Uterus (tissue), 4 donors: ENCODE measurements at places on chromosomes 5 and 9. TPM values are rescaled to one million over a fixed set of nuclear protein-coding genes. Genes with fewer than 3 reads are reported as not detected.

Gene CDKN2B-AS1
- 0.29 TPM for total RNA-seq

Gene OR1Q1
- total RNA-seq, result not detected

Gene NR4A3
- total RNA-seq, result 1.1 TPM

Gene FOXD4L4
- total RNA-seq, result 0.35 TPM

Gene GLRA1
- not detected for total RNA-seq

Gene C9orf153
- 1.5 TPM for total RNA-seq

Gene GALNT12
- total RNA-seq, result 2.5 TPM

DNA sequence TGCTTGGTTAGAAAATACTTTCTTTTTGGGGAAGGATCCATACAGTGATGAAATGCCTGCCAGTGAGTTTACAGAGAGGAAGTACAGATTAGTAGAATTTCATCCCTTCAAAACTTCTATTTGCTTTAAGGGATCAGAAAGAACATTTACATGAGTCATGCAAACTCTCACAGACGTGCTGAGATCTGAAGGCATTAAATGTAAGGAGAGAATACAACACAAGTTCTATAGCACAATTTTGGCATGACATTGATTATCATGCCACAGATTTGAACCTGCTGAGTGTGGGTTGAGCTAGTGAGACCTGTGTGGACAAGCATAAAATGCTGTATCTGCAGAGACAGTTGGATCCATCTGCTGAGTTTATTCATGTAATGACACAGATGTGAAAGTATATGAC is 613.6 kb upstream of the SEMA6A start:
- DNase-seq, result no peak

- no peak for DNase-seq
These were observed 143.4 kb downstream of the HINT1 start for GRCh38 chr5:131021646-131022045.

- DNase-seq, result no peak
These were observed 230.3 kb upstream of the ZNF462 start for GRCh38 chr9:106632621-106633020.

- DNase-seq, result no peak
These were observed 18.0 kb upstream of the ATP10B start for GRCh38 chr5:160869989-160870521.

GRCh38 chr5:54607006-54607405 is 89.4 kb downstream of the SNX18 start:
- no peak for DNase-seq

DNA sequence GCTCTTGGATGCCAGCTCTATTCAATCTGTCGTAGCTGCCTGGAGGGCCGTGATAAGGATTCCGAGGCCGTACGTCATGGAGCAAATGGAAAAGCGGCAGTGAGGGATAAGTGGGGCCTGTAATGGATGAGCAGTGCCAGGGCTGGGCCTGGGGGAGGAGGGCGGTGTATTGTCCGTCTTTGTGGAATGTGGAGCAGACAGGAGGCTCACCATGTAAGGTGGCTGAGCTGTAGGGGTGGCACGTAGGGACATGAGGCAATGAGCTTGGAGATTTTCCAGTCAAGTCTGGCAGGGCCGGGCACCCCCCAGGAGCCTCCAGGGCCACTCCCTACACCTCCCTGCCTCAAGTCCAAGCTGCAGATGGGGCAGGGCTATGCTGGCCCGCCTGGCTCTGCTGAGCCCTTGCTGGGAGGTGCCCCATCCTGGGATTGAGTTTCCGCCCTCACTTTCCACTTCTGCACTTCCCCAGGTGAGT is 29.2 kb downstream of the NCS1 start:
- DNase-seq, result no peak

DNA sequence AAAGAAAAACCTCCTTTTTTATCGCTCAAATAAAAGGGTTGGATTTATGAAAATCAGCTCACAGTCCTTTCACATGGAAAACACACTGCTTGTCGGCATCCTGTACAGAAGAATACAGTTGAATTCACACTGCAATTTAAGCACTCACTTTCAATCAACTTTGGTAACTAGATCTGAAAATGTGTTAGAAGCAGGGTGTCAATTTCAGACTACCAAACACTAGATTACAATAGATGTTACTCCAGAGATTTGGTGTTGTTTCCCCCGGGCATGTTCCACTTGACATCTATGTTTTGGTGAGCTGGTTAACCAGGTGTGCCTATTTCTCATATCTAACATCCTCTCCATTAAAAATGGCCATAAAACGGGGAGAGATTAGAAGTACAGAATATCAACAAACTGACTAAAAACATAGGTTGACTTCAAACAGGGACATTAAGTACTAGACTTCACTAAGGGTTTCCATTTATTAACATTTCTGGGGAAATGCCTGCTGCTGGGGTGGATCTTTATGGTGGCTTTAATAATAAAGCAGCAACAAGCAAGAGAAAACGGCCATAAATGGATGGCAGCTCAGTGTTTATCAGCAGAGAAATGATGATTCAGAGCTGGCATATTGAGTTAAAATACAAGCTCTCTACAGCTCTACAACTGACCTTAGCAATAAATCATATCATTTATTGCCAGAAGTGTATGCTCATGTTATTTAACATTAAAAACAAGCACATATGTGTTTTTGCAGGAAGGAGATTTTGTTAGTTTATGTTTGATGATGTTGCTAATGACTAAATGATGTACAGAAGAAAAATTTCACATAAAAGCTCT is 158.8 kb downstream of the SLF1 start:
- DNase-seq, result no peak

DNA sequence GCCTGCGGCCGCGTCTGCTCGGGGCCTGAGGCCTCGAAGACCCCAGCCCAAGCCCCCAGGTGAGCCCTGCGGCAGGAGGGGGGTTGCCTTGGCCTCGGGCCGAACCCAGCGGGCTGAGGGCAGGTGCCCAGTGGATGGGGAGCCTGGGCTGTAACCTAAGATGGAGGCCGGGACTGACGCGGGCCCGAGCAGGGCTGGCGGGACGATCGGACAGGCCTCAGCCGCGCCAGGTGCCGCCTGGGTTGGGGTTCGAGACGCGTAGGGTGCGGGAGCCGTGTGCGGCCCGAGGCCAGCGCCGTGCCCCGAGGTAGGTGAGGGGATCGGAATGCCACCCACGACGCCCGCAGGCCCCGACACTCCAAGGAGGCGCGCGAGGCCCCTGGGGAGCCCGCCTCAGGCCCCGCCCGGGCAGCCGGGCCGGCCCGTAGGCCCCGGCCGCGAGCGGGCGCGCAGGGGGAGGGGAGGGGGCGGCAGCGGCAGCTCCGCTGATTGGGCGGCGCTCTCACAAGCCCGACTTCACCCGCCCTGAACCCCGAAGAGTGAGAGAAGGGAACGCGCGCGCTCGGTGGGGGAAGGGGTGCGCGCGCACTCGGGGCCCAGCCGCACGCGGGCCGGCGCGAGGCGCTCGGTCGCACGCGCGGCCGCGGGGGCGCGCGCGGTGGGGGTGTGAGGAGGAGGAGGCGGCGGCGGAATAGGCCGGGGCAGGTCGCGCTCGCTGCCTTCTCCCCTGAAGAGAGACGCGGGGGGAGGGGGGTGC is at the start of gene NSD1:
Gene NSD1, plus strand, starts transcription at position 678 of the 757 bp plus-strand sequence. CDS start 1,331 bp downstream, outside the sequence.
- peak; percentile 94 for DNase-seq

- DNase-seq, result peak; percentile 93
These were observed 10.2 kb upstream of the LCP2 start for GRCh38 chr5:170307575-170308465.

DNA sequence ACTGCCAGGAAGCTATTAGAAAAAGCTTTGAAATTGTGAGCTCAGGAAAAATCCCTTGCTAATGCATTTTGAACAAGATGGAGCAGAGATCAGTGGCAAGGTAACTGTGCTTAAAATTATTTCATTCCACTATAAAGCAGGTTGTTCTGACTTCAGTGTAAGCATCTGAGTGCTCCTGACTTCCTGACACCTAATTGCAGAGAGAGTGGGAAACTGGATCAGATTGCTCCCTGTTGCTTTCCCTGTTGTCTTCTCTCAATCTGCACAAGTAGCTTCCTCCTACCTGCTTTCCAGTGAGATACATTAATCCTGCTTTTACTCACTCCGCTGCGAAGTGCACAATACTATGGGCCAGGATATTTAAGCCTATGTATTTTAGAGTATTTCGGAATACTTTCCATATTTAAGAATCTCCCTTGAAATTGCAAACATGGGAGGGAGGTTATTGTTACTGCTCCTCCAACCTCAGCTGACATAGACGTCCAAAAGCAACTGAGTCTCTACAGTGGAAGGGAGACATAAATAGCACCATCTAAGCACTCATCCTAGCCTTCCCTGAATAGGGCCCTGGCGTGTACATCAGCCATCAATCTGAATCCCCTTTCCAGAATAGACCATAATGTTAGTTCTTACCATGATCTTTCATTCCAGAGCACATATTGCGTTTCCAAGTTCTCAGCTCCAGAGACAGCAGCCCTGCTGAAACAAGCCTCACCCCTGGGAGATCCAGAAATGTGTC is 178.8 kb downstream of the PAM start:
- no peak for DNase-seq

- DNase-seq, result no peak
These were observed 636.2 kb upstream of the ST8SIA4 start for GRCh38 chr5:101539315-101539714.

DNA sequence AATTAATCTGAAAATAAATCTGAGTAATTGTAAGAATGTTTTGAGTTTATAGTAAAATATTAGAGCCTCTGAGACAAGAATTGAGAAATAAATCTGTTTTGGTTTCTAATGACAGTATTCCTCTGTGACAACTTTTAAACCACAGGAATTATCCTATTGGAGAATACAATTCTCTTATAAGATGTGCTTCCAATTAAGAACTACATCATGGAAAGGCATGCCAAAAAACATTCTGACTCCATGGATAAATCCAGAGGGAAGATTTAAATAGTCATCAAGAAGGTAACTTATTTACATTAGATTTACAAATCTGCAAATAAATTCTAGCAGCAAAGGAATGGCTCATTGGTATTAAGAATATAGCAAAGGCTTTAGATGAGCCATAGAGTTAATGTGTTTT is 178.3 kb upstream of the ACOT12 start:
- no peak for DNase-seq

GRCh38 chr5:1901061-1901460 is 18.3 kb upstream of the IRX4 start:
- DNase-seq, result no peak

GRCh38 chr9:36444203-36444602 is 44.1 kb upstream of the RNF38 start:
- no peak for DNase-seq

DNA sequence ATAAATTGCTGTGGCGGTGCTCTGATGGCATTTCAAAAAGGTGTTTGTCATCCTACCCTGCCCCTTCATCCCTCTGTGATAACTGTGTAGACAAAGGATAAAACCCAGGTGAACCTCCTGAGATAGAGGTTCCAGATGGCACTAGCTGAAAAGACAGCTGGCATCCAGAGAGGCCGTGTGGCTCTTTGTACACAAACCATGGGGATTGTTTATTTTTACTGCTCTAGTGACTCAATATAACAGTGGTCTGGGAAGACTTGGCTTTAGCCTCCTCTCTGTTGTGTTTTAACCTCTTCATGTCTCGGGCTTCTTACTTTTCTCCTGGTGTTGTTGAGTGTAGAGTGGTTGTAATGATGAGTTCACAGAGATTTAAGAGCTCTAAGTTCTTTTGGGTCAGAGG is 48.8 kb downstream of the SH3GL2 start:
- DNase-seq, result no peak

GRCh38 chr9:71795097-71795813 is 26.9 kb upstream of the CEMIP2 start:
- DNase-seq, result no peak

- no peak for DNase-seq
These were observed 119.4 kb downstream of the MPDZ start for GRCh38 chr9:13160051-13160450.

DNA sequence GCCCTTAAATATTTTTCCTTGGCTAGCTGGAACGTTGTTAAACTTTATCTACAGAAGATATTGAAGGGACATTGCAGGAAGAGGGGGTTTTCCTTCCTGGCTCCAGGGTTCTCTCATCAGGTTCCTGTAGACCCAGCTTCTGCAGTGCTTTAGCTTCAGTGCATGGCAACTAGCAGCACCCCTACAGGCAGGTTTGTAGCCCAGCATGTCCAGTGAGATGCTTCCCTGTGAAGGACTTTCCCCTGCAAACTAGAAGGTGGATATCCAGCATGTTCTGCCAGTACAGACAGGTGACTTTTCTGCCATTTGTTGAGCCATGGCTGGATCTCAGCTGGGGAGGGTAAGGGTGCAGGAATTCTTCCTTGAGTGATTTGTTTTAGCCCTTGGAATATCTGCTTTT is 10.4 kb downstream of the CCL28 start:
- no peak for DNase-seq

DNA sequence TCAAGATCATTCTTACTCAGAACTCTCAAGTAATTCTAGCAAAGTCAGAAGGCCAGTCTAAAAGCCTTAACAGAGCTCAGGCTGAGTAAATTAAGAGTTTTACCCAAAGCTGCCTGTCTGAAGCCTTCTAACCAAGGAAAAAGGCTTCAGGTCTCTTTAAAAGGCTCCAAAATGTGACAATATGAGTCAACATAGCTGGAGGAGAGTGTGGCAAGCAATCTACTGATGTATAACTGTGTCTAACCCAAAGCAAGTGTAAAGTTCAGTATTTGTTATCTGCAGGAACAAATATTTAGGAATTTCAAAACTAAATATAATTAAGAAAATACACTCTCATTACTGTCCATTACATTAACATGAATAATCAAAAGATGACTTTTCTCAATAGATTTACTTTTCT is 11.0 kb downstream of the ZBTB5 start:
- DNase-seq, result no peak

GRCh38 chr5:56620903-56621677 is 194.3 kb upstream of the MAP3K1 start:
- DNase-seq, result no peak

DNA sequence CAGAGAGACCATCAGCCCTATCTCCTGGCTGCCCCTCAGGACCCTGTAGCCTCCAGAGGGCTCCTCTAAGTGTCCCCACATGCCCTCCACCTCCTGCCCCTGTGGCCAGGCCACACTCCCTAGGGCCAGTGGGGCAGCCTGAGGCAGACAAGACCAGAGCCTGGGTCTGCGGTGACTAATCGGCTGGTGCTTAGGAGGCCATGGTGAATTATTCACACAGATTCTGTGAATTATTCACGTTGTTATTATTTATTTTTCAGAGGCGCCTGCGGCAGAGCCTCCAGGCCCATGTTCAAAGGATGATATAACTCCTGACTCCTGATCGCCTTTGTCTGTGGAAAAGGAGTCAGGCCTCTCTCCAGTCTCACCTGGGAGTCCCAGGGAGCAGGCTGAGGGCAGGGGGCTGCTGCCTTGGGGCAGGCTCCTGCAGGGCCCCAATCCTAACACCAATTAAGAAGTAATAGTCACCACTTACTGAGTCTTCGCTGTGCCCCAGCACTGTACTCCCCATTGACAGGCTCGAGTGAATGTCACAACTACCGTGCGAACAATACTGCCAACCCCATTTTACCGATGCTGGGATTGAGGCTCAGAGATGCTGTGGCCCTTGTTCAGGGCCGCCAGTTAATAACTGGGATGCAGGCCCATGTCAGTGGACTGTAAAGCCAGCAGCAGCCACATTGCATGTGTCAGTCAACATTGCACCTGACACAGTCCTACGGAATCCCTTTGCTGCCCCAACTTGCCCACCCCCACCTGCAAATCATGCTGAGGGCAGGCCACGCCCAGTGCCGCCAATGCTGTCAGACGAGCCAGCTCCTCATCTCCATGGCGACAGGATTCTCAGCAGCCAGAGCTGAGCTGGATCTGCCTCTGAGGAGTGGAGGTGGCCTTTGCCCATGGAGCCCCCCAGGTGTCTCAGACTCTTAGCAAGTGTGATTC is 94.9 kb downstream of the PCDH1 start:
- DNase-seq, result no peak

- DNase-seq, result no peak
These were observed 10.2 kb downstream of the MGAT1 start for GRCh38 chr5:180792287-180792964.
